ENCODE measurements at places on chromosomes 12 and 14.

- DNase-seq: no peak
These were observed 69.9 kb upstream of the AVPR1A start for GRCh38 chr12:63220921-63221320.

DNA sequence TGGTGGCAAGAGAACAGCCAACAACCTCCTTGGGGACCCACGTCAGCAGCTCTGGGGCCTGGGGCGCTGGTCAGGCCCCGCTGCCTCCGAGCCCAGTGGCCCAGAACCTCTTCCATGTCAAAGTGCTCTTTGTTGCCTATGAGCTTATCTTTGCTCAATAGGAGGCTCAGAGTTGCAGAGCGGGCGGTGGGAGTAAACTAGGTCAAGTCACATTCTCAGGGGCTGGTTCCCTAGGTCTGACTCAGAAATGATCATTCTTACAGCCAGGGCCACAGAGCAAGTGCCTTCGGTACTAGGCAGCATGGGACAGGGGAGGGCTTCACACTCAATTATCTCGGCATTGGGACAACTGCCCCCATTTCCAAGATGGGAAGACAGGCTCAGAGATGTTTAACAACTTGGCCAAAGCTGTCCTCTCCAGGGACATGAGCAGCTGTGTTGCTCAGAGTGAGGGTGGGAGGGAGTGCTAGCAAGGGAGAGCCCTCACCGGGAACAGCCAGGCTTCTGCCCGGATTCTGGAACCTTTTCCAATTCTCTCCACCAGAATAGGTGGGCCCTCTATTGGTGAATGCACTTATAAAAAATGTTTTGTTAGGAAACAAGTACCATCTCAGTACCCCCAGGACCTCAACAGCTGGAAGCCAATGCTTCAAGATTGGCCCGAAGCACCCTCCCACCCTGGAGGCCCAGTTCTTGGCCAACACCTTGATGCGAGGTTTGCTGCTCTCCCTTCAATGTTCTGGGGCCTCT, 11.9 kb downstream of the SLC25A29 start:
- DNase-seq: no peak

DNA sequence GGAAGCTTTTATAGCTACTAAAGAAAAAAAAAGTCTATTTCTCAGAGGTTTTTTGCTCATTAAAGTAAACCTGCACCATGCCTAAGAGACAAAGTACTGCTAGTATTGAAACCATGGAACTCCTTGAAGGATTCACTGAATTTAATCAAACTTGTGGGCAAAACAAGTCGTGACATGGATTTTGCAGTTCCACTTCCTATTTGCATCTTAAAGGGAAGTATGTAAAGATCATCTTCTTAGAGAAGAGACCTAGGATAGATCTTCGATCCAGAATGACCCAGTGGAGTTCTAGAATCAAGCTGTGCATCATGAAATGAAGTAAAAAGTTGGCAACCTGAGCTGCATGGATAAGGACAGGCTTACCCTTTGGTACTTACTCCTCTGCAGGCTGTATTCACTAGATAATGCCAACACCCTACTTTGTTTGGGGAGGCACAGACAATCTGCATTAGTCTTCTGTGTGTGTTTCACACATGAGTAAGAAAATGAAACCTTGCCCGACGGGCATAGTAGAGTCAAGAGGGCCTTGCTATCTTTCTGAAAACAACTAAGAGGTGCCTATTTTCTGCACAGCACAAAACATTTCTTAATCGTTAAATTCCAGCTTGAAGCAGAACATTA, 1.9 kb downstream of the GNG2 start:
- DNase-seq: no peak

GRCh38 chr14:96400495-96400894, 8.6 kb downstream of the AK7 start:
- DNase-seq: no peak

DNA sequence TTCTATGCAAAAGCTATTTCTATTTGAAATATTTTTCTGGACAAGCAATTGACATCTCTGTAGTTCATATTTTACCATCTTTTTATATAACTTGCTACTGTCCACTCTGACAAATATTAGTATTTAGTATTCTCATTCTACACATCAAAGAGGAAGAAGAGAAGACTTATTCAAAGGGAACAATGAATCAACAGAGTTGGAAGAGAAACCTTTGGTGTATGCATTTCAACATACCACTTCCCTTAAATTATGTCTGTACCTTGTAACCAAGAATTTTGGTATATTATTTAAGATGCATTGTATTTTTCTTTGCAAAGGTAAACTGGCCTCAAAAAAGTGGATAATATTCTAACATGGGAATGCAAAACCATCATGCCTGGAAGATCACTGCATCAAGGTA, 72.1 kb upstream of the DUSP6 start:
- no peak for DNase-seq

DNA sequence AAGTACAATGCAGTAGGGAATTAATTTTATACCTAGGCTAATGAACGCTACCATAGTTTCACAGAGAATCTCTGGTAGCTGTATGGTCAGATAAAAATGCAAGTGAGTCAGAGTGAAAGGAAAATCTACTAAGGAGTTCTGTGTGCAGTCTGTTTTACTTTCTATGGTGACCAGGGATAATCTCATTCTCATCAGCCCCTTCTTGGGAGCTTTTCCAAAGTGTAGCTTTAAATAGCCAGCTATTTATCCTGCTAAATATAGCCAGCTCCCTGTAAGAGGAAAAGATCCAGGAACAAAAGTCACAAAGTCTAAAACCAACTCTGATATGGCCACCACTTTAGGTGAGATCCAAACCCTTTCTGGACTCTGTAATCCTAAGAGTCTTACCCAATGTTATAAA, 75.5 kb downstream of the TMEM116 start:
- no peak for DNase-seq

DNA sequence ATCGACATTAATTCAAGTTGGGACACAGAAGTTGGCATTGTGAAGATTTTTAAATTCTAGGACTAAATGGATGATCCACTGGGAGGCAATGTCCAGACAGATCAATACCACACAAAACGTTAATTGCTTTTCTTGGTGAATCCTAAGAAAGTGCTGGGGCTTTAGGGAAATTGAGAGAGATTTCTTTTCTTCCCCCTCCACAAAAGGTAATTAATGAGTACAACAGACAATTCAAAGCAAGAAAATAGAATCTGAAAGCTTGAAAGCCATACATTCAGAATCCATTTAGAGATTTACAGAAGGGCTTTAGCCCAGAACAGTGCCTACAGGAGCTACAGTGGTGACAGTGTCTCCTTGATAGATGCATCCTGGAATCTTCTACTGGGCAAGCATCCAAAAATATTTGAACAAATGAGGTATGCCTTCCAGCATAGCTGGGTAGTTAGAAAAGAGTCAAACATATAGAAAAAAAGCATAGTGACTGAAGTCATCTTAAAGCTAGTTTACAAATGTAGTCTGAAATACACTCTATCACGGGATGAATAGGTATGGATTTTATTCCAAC, 718.1 kb downstream of the DIO2 start:
- DNase-seq: no peak

- DNase-seq: no peak
These were observed 29.8 kb downstream of the FIGNL2 start for GRCh38 chr12:51818566-51819300.

- DNase-seq: no peak
These were observed 36.2 kb upstream of the KCNH3 start for GRCh38 chr12:49502590-49502989.

DNA sequence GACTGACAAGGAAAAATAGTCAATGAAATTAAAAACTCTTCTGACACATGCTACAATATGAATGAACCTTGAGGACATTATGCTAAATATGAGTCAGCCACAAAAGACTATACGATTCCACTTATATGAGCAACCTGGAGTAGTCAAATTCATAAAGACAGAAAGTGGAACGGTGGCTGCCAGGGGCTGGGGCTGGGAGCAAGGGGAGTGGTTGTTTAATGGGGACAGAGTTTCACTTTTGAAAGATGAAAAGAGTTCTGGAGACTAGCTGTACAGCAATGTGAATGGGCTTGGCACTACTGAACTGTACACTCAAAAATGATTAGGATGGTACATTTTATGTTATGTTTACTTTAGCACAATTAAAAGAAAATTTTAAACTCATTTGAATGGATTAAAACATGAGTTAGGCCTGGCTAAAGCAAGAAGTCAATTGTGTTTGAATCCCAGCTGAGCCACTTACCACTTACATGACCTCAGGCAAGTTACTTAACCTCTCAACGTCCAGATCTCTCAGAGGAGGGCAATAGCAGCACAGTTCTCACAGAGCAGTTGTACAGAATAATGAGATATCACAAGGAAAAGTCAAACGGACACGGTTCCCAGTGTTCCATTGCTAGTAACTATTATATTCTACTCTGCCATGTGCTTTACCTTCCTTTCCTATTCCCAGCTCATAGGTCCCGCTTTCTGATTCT, 102.5 kb downstream of the SPTSSA start:
- no peak for DNase-seq

GRCh38 chr14:73402579-73402978, 55.8 kb downstream of the NUMB start:
- no peak for DNase-seq

DNA sequence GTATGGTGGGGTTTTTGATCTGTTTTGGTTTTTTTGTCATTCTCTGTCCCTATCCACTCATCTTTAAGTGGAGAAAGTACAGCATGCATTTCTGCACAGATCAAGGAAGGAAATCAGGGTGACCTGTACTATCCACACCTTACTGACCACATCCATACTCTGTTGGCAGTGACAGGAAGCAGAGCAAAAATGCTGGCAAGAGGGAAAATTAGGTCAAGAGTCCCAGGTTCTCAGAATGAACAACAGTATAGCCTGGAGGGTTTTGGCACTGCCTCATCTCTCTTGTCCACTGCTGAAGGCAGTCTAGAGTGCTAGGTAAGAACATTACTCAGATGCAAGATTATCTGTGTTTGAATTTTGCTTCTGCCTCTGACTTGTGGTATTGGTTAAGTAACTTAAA, 70.7 kb downstream of the TAOK3 start:
- DNase-seq: peak; percentile 42

DNA sequence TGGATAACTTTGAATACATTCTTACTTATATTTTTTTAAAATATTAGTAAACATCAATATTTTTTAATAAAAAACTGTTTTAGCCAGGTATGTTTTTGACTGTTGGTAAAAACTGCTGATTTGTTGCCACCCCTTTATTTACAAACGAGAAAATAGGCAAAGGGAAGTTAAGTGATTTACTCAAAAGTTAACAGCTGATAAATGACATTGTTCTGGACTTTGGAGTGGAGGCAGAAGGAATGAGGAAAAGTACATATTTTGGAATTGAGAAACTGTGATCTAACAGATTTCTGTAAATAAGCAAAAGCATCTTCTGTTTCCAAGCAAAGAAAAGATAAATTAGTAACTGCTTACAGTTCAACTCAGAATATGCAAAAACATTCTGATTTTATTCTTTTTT, 4.5 kb downstream of the AP5M1 start:
- no peak for DNase-seq

GRCh38 chr12:111271674-111272418, 97.0 kb downstream of the PHETA1 start:
- DNase-seq: peak; percentile 31

DNA sequence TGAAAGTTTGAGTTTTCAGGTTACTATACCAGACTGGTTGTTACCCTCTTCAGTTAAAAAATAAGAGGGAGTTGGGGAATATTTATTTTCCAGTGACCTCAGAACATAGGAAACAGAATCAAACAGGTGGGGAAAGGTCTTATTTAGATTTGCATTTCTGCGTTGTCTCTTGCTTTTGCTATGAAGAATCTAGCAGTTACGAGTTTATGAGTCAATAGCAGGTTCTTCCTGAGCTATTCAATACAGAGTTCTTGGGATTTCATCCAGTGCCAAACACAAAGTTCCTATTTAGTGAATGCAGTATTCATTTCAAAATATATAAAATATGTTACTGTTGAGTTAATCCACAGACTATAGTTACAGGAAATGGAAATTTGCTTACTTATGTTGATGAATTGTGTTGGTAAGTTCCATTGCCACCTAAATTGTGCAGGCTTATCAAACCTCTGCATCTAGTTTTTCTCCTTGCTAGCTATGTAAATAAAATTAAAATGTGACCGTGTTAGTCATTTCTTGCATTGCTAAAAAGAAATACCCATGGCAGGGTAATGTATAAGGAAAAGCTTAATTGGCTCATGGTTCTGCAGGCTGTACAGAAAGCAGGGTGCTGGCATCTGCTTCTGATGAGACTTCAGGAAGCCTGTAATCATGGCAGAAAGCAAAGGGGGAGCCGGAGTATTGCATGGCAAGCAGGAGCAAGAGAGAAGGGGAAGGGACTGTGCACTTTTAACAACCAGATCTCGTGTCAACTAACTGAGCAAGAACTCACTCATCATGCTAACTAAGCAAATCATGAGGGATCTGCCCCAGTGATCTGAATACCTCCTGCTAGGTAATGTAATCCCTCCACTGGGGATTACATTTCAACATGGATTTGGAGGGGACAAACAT, 110.2 kb downstream of the KTN1 start:
- no peak for DNase-seq

GRCh38 chr12:11728154-11728755, 78.8 kb downstream of the ETV6 start:
- DNase-seq: no peak

DNA sequence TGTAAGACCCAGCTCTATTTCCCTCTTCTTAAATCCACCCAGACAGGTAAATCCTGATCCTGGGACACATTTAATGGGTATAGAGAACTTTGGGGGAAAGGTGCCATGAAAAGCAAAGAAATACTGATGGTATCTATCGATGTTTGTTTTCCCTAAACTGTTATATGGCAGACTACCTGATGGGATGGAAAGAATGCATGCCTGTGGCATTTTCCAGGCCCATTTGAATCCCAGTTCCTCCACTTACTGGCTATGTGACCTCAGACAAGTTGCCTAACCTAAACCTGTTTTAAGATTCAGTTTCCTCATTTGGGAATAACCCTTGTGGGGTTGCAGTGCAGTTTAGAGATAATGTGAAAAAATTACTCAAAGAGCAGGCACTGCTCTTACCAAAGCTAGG, 404.5 kb downstream of the FUT8 start:
- no peak for DNase-seq

- DNase-seq: no peak
These were observed 714.6 kb downstream of the GALC start for GRCh38 chr14:87278415-87278814.

DNA sequence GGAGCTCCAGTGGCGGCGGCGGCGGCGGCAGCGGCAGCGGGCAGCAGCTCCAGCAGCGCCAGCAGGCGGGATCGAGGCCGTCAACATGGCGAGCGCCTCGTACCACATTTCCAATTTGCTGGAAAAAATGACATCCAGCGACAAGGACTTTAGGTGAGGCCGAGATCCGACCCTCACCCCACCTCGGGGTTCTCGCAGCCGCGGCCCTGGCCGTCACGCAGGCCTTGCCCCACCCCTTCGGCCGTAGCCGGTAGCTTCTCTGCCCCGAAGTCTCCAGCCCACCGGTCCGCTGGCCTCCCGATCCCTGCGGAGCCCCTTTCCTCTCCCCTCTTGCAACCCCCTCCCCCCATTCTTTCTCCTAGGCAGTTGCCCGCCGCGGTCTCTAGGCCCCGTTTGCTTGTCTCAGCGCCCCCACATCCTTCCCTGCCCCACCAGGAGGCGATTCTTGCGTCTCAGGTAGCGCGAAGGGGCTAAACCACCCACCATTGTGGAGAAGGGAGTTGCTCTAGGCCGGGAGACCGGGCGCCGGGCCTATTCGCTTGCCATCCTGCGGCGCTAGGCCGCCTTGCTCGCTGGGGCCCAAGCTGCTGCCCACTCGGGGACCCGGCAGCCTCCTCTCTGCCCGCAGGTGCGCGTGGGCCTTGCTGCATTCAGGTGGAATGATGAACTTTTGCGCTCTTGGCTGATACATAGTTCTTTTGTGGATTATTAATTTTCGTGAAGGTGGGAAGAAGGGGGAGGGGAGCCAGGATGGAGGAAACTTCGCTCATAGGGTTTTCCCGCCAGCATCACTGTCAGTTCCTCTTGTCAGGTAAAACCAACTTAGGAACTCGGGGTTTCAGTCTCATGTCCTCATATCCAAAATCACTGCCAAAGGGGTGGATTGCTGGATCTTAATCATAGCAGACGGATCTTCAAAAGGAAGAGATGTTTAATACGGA, 745 bp downstream of the CAND1 start:
- peak; percentile 52 for DNase-seq

Measured in lung microvascular endothelial cell (primary cell).